ENCODE measurements at places on chromosomes 2 and 18.

DNA sequence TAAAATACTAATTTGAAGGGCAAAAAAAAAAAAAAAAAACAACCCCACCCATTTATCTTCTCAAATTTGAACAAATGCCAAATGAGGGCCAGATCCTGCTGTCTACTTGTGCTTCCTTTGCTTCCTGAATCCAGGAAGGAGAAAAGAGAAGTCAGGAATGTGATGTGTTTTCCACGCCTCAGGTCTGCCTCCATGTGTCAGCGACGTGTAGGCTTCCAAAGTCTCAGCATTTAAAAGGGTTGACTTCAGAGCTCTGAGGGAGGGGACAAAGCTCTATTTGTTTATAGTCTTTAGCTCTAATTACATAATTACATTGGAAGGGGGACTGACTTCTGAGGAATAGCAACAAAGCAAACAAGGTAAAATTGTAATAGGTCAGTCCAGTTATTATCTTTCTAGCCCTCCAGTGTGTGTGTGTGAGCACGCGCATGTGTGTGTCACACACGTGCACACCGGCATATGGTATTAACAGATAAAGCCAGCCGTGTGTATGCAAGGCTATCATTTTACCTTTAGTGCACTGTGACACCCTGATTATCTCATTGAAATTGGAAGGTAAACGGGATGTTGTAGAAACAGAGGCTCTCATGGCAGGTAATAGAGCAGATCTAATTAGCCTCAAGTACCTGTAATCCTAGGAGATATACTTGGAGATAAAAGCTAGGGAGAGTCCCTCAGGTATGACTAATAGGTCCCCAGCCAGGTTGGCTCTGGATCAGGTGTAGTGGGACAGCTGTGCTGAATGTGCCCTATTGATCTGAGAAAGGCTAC, 911.4 kb upstream of the ZEB2 start:
- no peak for DNase-seq

GRCh38 chr18:53796040-53796729, 428.3 kb downstream of the MBD2 start:
- DNase-seq = no peak

- no peak for DNase-seq
These were observed 236.6 kb downstream of the CYRIA start for GRCh38 chr2:16429002-16429401.

DNA sequence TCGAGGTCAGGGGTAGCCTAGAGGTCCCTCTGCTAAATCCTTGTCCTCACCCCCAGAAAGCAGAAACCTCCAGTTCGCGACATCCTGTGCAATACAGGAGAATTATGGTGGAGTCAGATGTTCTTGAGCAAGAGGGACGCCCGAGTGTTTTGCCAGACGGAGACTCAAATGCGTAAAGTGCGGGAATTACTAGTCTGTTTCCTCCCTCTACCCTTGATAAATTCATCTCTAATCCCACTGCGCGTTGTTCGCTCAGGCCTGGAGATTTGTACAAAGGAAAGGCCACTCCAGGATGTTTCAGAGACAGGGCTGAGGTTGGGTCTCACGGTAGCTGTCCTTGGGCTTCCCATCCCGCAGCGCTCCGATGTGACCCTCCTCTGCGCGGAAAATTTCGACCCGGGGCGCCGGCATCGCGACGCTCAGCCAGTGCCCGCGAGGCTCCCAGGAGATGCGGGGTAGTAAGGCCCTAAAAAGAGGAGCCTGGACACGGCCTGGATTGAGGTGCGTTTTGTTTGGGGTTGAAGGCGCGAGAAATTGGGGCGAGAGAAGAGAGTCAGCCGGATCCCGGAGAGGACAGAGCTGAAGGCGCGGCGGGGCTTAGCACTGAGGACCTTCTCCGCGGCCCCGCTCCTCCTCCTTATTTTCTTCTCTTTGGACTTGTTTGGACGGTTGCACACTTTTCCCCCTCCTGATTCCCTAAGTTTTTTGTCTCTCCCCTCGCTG, 2.6 kb upstream of the NEUROD1 start:
- DNase-seq = no peak

DNA sequence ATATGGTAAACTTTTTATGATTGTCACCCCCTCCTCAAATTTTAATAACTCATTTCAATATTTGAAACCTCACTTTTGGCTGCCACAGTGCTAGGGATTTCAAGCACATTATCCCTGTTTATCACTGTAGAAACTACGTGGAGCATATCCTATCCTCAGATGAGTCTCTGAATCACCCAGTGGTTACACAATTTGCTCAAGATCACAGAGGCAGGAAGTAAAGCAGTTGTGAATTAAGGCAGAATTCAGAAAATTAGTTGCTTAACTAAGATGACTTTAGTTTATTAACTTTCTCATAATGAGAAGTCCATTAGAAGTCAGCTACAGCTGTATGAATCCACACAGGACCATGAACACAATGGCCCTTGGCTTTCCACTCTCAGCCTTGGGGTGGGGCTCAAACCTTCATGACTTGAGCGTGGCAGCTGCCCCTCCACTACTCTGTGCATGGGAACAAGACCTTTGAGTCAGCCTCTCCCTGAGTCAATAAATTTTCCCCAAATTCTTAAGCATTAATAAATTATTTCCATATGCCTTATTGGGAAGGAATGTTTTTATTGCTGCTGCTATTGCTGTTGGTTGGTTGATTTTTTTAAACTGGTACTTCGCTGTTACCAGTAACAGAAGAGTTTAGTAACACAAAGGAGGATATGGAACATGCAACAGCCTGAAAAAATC, 369.0 kb downstream of the CBLN2 start:
- DNase-seq = no peak

DNA sequence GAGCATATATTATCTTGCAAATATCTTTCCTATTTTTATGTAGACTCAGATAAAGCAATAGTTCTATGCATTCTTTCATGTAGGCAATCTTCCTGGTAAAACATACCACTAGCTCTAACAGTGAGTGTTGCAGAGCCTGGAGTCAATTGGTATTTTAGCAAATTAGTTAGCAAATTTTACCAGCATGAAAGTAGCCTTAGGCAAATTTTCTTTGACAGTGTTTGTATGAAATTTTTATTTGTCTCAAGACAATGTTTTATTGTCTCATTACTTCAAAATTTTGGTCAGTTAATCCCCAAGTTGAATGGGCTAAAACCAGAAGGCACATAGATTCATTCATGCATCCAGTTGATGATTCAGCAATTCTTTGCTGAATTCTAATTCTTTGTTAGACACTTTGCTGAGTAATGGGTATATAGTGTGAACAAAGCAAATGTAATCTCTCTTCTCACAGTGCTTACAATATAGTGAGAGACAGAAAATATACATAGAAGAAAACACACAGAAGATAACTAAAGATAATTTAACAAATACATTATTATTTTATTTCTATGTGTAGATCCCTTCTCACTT, 27.1 kb downstream of the SLC38A11 start:
- DNase-seq = no peak

DNA sequence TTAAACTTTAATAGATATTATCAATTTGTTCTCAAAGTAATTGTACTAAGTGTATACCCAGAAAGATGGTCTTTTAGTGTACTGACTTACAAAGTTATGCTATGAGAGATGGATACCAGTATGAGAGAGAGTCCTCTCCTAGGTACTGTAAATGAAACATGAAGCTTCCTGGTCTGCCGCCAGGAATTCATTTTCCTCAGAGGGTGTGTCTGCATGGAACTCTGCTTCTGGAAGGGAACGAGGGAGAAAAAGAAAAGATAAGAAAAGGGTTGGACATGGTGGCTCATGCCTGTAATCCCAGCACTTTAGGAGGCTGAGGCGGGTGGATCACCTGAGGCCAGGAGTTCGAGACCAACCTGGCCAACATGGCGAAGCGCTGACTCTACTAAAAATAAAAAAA, 2.2 kb upstream of the SSB start:
- no peak for DNase-seq

DNA sequence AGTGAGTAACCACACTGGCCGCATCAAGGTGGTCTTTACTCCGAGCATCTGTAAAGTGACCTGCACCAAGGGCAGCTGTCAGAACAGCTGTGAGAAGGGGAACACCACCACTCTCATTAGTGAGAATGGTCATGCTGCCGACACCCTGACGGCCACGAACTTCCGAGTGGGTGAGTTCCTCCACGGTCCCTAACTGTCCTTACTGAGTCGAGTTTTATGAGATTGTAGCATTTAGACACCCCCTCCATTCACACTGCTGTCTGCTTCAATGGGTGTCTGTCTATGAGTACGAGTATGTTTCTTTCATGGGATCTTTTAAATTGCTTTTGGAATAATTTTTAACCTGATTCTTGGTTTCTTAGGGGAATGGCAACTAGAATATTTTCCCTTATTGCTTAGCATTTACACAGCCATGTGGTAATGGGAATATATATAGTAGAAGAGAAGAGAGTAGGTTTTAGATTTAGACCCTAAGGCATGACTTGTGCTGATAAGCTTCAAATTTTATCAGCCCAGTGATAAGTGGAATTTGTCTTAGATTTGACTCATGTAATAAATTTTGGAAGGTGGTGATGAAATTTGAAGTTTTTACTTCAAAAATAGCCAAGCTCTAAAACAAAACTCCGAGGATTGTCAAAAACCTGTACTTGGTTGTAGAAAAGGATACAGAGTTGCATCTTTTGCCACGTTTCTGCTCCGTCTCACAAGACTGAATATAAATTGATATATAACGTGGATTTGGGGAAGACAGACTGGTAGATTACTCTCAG, 188.2 kb downstream of the LTBP1 start:
- DNase-seq = no peak

- no peak for DNase-seq
These were observed 17.5 kb upstream of the RAB31 start for GRCh38 chr18:9690418-9691188.

DNA sequence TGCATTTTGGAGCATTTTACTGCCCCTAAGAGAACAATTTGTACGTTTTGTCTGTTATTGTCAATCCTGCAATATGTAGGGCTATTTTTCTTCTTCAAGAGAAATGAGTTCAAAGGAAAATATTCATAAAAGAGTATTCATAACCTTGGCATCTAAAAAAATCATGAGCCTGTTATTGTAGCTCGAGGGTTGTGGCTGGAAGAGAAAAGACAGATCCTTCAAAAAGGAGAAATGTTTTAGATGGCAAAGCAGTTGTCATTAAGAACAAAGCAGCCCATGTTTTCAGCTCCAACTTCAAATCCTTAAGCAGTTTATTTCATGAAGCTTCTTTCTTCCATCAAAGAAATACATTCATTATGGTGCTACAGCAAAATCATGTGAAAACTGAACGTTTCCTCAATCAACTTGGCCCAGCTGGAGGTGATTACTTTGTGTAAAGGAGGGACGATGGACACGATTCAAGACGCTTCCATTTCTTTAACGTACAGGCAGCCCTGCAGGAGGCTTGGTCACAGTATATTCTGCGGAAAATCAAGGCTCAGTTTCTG, 31.4 kb downstream of the QPCT start:
- no peak for DNase-seq

DNA sequence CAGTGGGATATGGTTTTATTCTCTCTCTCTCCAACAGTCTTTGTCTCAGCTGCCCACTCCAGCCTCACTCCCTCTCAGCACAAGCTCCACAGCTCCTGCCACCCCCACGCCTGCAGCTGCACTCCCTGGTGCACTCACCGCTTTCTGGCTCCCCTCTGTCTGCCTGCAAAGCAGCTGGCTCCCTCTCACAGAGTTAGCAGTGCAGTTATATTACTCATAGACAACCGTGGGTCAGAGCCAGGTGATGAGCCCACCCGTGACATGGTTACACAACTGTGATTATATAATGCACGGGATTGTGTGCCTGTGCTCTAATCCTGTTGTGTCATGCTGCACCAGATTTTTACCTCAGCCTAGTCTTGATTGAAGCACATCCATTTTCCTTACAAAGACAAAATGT, 276.9 kb upstream of the CHAC2 start:
- no peak for DNase-seq

GRCh38 chr18:24486684-24487083, 26.2 kb downstream of the HRH4 start:
- no peak for DNase-seq

- DNase-seq = no peak
These were observed 105.6 kb downstream of the PRPF40A start for GRCh38 chr2:152611458-152612231.

DNA sequence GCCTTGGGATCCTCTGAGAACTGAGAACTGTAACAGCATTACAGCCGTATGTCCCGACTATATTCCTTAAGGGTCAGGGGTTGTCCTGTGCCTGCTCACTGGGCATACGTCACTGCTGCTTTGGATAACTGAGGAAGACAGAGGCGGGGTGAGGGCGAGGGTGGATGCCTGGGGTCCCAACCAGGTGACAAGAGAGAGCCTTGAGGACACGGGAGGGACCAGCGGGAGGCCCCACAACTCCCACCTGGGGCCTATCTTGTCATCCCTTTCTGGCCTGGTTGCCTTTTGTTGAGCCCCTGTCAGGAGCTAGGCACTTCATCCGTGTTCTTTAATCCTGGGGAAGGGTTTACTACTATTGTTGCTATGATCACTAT, 28.8 kb downstream of the INPP5D start:
- DNase-seq = no peak

DNA sequence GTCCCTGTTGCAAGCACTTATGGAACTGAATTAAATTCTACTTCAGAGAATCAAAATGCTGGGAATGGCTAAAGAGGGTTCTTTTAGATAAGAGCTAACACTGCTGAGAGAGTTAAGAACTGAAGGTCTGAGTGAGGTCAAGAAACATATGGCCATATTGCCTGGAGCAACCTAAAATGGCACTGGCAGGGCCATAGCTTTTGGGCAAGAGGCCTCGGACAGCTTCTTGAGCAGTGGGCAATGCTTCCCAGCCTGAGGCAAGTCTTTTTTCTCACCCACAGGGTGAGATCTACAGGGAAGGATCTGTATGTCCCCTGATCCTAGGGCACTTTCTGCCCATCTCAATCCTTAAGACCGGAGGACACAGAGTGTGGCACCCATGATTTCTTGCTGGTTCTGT, 244.6 kb upstream of the NT5C1B start:
- DNase-seq = no peak

DNA sequence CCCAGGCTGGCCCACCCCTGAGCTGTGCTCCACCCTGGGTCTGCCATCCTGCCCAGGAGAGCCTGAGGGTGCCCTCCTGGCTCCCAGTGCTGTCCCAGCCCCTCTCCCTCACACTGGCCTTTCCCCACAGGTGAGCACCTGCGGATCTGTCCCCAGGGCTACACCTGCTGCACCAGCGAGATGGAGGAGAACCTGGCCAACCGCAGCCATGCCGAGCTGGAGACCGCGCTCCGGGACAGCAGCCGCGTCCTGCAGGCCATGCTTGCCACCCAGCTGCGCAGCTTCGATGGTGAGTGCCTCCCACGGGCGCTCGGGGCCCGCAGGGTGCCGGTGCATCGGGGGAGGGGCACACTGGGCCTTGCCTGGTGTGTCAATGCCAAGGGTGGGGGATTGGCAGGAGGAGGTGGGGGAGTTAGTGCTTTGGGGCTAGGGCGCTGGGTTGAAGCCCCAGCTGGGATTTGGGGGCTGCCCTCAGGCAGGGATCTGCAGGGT, 23.5 kb downstream of the GPC1 start:
- DNase-seq = no peak

- DNase-seq = no peak
These were observed 80.1 kb downstream of the PLA2R1 start for GRCh38 chr2:159982270-159982669.

DNA sequence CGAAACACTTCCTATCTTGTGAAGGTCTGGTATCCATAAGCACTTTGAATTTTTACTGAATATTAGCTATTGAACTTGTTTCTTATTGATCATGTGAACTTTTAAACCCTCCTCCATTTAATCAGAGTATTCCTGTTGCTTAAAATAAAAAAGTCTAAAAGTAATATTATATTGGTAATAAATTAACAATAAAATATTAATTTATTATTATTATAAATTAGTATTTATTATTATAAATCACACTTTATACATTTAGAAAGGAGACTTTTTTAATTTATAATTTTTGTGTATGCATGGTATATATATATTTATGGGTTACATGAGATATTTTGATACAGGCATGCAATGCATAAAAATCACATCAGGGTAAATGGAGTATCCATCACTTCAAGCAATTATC, 295.4 kb upstream of the NETO1 start:
- no peak for DNase-seq
